ENCODE measurements at places on chromosomes 7 and 10.

DNA sequence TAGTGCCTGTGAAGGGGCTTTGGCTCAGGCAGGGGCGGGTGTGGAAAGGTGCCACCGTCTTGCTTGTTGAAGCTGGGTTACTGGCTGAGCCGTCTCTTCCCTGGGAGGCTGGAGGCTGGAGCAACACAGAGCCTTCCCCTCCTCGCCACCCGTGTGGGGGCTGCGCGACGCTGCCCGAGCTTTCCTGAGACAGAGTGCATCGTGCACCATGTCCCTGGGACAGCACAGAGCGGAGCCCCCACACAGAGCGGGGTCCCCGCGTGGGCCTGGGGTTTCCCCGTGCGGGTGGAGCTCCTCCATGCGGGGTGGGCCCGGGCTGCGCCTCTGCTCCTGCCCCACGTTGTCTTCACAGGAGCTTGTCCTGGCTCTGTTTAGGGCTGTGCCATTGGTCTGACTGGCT lies 69.9 kb downstream of the INPP5A start:
- DNase-seq, result no peak

DNA sequence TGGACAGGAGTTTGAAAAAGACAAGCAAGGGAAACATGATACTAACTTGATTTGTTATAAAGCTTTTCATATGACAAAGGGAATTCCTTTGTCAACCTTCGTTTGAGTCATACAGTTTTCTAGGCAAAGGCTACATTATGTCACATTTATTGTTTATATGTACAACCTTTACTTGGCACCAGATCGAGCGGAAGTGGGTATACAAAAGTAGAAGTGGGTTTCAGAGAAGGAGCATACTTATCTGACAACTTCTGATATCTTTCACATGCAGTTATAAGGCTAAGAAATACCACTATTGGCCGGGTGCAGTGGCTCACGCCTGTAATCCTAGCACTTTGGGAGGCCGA lies 11.0 kb downstream of the STMP1 start:
- DNase-seq, result peak; percentile 43

DNA sequence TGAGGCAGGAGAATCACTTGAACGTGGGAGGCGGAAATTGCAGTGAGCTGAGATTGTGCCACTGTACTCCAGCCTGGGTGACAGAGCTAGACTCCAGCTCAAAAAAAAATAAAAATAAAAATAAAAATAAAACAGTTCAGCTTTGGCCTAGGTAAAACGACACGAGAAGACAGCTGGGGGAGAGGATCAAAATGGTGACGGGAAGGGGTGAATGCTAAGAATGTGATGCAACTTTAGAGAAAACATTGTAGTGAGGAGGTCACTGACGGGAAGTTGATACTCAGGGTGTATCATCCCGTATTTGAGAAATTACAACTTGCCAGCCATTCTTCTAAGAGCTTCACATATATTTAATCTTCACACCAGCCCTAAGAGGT lies 1.1 kb downstream of the NDST2 start:
- DNase-seq, result no peak

DNA sequence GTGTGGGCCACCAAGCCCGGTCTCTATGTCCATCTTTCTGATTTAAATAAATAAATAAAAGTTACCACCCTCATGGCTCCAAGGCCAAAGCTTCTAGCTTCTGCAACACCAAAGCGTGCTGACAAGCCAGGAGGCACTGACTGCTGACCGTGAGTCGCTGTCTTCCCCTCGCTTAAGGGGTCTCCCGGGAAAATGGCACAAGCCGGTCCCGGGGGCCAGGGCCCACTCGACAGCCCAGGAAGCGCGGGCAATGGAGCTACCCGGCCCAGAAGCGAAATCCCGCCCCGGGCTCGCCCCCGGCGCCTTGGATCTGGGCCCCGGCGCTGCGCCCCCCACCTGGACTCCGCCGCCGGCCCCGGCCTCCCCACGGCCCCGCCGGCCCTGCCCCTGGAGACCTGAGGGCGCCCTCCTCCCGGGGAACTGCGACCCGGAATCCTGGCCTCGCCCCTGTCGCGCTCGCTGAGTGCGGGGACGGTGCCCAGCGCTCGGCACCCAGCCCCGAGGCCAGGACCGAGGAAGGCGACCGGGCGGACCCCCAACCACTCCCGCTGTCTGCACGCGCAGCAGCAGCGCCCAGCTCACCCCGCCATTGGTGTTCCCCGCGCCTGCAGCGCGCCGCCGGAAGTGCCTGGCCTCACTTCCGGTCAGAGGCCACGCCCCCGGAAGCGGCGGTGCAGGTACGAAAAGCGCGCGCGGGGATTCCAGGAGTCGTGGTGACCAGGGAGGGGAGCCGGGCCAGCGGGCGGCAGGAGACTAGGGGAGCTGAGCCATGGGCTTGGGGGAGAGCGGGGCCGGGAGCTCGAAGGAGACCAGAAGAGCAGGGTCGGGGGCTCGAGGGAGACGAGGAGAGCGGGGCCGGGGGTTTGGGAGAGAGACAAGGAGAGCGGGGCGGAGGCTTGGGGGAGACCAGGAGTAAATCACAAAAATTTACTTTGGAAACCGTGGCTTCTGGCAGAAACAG lies at the start of the genes MRM2 and NUDT1:
MRM2 (minus strand) TSS at position 626 of the 961 bp plus-strand sequence; CDS start at position 590, 36 bp downstream.
NUDT1 (plus strand) TSS at position 647 of the 961 bp plus-strand sequence. CDS start 2,349 bp downstream, outside the sequence.
- peak; percentile 84 for DNase-seq

- no peak for DNase-seq
Observed at GRCh38 chr10:21925851-21926250, 77.7 kb downstream of the DNAJC1 start.

DNA sequence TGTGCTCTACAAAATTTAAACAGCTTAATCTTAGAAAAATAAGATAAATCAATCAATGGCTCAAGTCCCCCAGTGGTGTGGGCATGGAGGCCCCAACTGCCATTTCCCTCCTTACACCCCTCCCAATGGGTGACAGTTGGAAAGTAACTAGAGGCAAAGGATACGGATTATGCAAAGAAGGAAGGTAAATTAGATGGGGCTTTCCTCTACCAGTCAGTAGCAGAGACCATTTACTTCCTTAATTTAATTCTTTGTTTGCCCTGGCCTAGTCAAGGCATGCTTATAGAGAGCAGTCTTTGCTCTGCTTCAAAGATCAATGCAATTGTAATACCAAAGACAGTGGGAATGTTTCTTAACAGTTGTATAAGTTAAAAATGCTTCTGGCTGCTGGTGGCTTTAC lies 63.3 kb upstream of the PAPSS2 start:
- no peak for DNase-seq

DNA sequence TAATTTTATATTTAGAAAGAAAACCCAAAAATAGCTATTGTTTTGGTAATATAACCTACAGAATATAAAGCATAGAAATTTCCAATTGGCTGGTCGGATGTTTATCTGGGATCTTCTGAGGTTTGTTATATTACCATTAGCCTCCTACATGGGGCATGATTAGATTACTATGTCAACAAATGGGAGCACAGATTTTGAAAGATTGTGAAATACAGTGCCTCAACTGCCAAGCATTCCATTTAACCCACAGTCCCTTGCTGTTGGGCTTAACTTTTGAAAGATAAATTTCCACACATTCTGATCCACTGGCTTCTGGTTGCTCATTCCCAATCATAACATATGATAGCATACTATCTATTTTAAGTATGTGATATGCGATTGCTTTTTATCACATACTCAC lies 455.4 kb upstream of the C7orf33 start:
- DNase-seq, result no peak

- no peak for DNase-seq
Observed at GRCh38 chr7:50341724-50342123, 37.2 kb downstream of the IKZF1 start.

- no peak for DNase-seq
Observed at GRCh38 chr7:45457591-45457990, 116.6 kb upstream of the ADCY1 start.

GRCh38 chr10:77072836-77073662 lies 564.6 kb downstream of the KCNMA1 start:
- DNase-seq, result peak; percentile 15

Measured in mesenchymal stem cell (in vitro differentiated cells and primary cell).